ENCODE measurements at places on chromosomes 11 and 22.
A peak's percentile ranks its signal among the peaks of the same experiment; 100 is the strongest.

- DNase-seq = no peak
Observed at GRCh38 chr22:46094676-46095075, 55.6 kb upstream of the PPARA start.

DNA sequence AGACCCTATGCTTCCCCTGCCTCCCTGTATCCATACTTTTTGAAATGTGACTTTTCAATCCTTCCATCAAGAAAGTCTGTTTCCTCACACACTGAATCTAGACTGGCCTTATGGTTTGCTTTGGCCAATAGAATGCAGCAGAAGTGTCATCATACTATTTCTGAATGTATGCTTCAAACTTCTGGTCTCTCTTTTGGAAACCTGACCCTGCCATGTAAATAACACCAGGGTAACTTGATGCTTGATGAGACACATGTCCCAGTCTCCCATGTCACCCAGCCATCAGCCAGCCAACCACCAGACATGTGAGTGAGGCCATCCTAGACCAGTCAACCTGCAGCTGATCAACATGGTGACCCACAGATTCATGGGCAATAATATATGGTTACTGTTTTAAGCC is 29.7 kb upstream of the CAVIN3 start:
- no peak for DNase-seq

DNA sequence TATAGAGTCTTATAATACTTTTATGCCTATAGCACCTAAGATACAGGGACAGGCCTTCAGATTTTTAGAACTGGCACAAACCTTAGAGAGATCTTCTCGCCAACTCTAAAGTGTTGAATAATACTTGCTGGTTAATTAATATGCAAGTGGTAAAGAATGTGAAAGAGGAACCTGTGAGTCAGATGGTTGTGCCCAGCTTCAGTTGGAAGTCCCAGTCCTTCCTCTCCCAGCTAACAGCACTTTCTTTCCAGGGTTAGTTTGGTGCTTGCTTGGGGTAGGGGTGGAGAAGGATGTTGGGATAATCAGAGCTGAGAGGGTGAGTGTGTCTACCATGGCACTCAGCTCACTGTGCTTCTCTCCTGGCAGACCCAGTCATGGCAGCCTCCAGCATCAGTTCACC is 4.9 kb upstream of the TMEM132A start:
- no peak for DNase-seq

- no peak for DNase-seq
Observed at GRCh38 chr11:2576549-2576948, 123.2 kb downstream of the KCNQ1OT1 start.

- DNase-seq = no peak
Observed at GRCh38 chr11:134639586-134640330, 227.7 kb upstream of the B3GAT1 start.

- no peak for DNase-seq
Observed at GRCh38 chr11:2216400-2217064, 44.9 kb upstream of the TH start.

GRCh38 chr11:84720706-84721402 is 906.3 kb downstream of the DLG2 start:
- DNase-seq = peak; percentile 84

DNA sequence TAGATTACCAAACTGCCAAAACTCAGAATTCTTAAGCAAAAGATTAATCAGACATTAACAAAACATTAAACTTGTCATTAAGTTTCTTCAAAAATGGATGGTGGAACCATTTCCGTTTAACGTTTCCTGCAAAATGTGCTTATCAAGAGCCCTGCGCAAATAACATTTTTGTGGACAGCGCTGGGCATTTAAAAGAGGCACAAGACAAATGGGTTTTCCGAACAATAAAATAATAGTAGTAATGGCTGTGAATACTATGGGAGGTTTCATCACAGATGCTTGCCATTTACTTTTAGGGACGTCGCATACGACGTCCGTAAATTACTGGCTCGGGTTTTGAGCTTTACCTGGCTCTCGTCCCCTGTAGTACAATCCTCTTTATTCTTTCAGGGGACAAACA is 1.1 kb downstream of the NPAT start:
- no peak for DNase-seq

DNA sequence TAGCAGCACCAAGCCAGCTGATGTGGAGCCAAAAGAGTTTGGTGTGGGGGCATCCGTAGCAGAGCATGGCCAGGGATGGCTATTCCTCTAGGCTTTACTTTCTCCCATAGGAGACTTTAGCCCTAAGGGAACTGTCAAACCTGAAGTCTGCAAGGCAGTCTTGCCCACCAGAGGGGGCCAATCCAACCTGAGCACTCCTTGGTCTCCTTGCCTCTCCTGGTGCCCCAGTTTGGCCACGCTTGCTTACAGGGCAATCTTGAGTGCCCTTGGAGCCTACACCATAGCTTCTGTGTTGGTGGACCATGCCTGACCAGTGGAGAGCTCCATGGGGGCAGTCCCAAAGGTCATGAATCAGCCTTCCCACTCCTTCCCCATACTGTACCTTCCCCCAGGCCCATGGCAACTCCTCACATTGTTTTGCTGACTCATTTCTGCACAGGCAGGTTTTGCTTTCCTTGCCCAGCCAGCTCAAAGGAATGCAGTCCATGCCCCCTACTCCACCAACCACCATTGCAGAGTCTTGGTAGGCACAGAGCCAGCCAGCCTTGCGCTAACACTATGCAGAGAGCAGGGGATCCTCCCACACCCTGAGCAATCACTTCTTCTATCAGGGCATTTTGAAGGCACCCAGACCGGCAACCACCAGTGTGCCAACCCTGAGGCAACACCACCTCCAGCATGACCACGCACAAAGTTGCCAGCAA is 1421.2 kb upstream of the RAG2 start:
- DNase-seq = no peak

DNA sequence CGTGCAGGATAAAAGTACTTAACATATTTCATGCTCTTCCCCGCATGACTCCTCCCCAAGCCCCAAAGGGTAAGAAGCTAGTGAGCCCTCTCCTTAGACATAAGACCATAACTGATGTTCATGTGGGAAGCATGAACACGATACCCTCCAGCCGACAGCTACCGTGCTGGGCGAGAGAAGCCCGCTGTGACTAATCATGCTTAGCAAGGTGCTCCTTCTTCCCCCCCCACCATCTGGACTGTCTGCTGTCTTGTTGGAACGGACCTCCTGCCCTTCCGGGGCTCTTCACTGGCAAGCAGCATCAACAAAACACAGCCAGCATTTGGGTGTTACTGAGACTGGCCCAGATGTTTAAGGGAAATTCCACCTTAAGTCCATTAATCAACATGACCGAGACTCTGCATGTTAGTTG is 200.6 kb downstream of the DBX1 start:
- DNase-seq = peak; percentile 48

DNA sequence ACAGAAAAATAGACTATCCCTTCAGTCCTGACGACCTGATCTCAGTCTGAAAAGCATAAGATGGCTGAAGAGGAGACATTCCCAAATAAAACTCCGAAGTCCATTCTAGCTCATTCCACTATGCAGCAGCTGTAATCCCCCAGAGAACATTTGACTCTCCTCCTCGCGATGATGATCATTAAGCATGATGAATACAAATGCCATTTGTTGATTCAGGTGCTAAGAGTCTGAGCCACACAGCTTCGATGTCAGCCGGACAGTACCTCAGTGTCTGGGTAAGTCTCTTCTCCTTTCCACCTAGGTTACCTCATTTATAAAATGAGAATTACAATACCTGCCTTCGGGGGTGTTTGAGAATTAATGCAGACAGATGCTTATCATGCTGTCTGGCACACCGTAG is 94.8 kb downstream of the TENM4 start:
- no peak for DNase-seq

- no peak for DNase-seq
Observed at GRCh38 chr11:69299023-69299461, 5.1 kb downstream of the MYEOV start.

DNA sequence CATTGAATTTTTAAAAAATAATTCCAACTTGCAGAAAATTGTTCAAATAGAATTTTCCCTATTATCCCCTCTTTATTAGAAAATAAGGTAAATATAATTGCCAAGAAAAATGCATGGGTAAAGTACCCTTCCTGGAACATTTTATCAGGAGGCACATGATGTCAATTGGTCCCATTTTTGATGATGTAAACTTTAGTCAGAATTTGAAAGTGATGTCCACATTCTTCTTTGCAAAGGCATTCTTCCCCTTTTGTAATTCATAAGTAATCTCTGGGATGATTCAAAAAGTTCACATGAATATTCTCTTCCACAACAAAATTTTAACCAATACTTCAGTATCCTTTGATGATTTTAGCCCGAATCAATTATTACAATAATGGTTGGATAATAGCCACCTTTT is 86.9 kb upstream of the ANO3 start:
- DNase-seq = no peak

DNA sequence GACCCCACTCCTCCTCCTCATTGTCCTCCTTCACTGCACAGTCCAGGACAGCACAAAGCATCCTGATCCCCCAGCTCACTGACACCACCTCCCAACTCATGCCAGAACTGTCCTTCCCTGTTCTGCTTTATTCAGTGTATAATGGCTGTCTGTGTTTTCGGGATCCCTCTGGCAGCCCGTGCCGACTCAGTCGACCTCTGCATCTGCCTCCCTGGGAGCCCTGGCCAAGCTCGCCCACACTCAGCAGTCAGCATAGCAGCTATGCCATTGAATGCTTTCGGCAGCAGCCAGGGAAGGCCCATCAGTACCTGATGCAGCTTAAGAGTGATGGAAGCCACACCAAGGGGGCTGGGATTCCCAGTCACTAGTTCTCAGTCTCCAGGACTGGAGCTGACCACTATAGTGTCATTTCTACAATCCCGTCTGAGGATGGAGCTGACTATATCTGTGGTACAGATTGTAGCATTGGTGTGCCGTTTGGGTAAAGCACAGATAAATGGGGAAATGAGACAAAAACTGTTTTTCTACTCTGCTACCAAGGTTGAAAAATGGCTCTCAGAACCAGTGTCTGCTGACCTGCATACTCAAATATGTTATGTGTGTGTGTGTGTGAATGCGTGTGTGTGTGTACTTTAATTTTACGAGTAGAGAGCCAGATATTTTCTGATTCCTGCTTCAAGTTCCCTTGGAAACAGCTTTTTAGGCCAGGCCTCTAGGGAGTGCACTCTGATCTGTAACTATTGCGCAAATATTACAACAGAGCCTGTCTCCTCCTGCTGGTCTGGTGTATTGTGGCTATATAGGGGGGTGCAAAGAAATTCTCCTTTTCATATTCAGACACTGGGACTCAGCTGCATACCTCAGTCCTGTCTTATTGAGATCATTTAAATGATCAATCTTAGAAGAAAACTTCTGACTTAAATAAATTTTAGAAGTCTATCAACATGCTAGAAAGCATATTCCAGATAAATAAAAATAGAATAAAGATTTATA is 78.8 kb upstream of the TOP3B start:
- DNase-seq = peak; percentile 84

- peak; percentile 1 for DNase-seq
Observed at GRCh38 chr11:15493066-15493465, 378.3 kb downstream of the INSC start.

DNA sequence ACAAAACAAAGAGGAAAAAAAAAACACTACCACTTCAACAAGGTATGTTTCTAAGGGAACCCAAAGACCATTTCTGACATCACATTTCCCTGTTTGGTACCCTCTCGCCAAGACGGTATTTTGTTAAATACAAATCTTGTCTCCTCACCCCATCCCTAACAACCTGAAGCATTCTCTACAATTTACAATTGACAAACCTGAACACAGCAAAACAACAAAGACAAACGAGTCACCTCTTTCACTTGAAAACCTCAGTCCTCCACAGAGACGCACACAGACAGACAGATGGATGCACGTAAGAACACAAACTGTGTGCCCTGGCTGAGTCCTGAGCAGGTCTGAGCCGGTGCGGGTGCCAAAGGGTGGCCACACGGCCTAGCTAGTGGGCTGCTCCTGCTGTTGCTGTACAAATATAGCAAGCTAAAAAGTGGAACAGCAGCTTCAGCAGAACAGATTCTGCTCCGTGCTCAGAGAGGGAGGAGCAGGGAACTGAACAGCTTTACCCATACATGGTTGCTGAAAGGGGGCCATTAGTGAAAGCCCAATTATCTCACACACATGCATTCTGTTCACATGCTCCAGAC is 28.5 kb downstream of the CELF1 start:
- peak; percentile 97 for DNase-seq

DNA sequence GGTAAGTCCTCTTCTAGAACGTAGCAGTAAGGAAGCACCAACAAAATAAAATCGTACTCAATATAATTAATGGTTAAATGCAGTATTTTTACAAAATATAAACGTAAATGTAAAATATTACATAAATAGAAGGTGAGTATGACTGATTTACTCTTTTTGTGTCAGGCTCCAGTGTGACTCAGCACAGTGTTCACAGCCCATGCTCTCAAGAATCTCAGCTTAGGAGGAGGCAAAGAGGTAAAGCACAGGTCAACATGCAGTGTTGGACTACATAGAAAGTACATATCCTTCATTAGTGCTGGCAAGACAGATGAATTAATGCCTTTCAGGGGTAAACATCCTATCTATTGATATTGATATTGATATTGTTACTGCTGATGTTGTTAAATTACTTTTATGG is 2050.6 kb upstream of the RAG2 start:
- DNase-seq = no peak

All from G401 (cell line).